ENCODE measurements at places on chromosomes 1 and 21.
A peak's percentile ranks its signal among the peaks of the same experiment; 100 is the strongest.

GRCh38 chr1:178932552-178932906 is 61.7 kb upstream of the ANGPTL1 start:
- H3K27ac ChIP-seq, result peak overlapping the region; percentile 35
- peaks cover 50% of the 10 kb centered on the region for H3K4me1 ChIP-seq
- no peak overlapping the region for H3K4me3 ChIP-seq

- peaks cover 8% of the 10 kb centered on the region for H3K36me3 ChIP-seq
- no peak for DNase-seq
- peak overlapping the region; percentile 39 for H3K27ac ChIP-seq
- peak overlapping the region; percentile 78 for H3K4me3 ChIP-seq
Observed at GRCh38 chr1:153945795-153946621, 510 bp downstream of the DENND4B start.

GRCh38 chr1:204154568-204155255 is 2.9 kb upstream of the ETNK2 start:
- H3K27ac ChIP-seq, result no peak overlapping the region
- peaks cover 4% of the 10 kb centered on the region for H3K4me1 ChIP-seq
- H3K36me3 ChIP-seq, result no peaks in the 10 kb centered on the region
- DNase-seq, result no peak
- no peak overlapping the region for H3K4me3 ChIP-seq

- H3K27ac ChIP-seq, result peak overlapping the region; percentile 93
- H3K36me3 ChIP-seq, result no peaks in the 10 kb centered on the region
- no peak for DNase-seq
Observed at GRCh38 chr1:8169364-8170058, 143.4 kb upstream of the ERRFI1 start.

GRCh38 chr1:204891860-204892259 is 21.2 kb downstream of the NFASC start:
- no peak overlapping the region for H3K27ac ChIP-seq
- DNase-seq, result no peak
- H3K4me1 ChIP-seq, result peaks cover 4% of the 10 kb centered on the region
- H3K27me3 ChIP-seq, result peaks cover 98% of the 10 kb centered on the region
- H3K36me3 ChIP-seq, result no peaks in the 10 kb centered on the region
- H3K4me3 ChIP-seq, result no peak overlapping the region

DNA sequence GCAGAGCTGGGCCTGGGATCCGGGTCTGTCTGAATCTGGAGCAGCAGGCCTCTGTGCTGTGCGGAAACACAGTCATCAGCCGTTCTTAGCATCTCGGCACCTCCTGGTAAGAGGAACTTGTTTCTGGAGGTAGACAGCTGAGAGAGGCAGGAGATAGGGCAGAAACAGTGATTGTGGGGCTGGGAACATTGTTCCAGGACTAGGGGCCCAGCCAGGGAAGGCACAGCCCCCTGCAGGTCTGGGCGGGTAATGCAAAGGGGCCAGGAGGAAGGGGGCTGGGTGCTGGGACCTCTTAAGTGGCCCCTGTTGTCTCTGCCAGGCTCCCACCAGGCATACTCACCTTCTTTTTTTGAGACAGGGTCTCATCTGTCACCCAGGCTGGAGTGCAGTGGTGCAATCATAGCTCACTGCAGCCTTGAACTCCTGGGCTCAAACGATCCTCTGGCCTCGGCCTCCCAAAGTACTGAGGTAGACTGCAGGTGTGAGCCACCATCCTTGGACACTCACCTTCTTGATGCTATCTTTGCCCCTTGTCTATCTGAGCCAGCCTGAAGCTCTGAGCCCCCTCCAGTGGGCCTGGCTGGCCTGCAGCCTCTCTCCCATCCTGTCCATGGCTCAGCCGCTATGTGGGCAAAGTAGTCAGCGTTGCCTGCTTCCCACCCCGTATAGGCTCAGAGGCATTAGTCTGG is 134.3 kb upstream of the ZBTB40 start:
- peak overlapping the region; percentile 86 for H3K27ac ChIP-seq
- no peaks in the 10 kb centered on the region for H3K27me3 ChIP-seq
- DNase-seq, result no peak
- peaks cover 62% of the 10 kb centered on the region for H3K4me1 ChIP-seq
- H3K4me3 ChIP-seq, result no peak overlapping the region

- no peaks in the 10 kb centered on the region for H3K36me3 ChIP-seq
- no peak for DNase-seq
- peaks cover 5% of the 10 kb centered on the region for H3K4me1 ChIP-seq
- H3K27me3 ChIP-seq, result no peaks in the 10 kb centered on the region
Observed at GRCh38 chr1:186611156-186611555, 69.1 kb downstream of the PTGS2 start.

All from mesothelial cell of epicardium (in vitro differentiated cells).